ENCODE measurements at places on chromosomes 2 and 18.

GRCh38 chr2:241931976-241932898 lies 62.7 kb downstream of the RTP5 start:
- no peak for DNase-seq

- DNase-seq = no peak
These were observed 7.0 kb upstream of the SP9 start for GRCh38 chr2:174327841-174328113.

DNA sequence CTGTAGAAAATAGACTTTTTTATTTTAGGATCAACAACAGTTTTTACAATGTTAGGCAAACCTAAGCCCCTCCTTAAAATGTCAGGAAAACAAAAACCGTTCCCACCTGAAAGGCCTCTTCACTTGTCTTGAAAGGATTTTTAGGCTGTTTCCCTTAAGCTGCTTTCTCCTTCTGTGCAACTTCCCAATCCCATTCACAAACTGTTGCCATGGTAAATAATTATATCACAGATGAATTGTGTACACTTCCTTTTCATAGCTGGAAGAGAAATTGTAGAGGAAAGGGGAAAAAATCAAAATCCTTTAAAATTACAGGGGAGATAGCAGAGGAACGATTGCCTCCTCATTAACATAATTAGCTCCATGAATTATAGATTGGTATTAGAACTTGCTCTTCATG lies 1488.0 kb upstream of the CELF4 start:
- no peak for DNase-seq

DNA sequence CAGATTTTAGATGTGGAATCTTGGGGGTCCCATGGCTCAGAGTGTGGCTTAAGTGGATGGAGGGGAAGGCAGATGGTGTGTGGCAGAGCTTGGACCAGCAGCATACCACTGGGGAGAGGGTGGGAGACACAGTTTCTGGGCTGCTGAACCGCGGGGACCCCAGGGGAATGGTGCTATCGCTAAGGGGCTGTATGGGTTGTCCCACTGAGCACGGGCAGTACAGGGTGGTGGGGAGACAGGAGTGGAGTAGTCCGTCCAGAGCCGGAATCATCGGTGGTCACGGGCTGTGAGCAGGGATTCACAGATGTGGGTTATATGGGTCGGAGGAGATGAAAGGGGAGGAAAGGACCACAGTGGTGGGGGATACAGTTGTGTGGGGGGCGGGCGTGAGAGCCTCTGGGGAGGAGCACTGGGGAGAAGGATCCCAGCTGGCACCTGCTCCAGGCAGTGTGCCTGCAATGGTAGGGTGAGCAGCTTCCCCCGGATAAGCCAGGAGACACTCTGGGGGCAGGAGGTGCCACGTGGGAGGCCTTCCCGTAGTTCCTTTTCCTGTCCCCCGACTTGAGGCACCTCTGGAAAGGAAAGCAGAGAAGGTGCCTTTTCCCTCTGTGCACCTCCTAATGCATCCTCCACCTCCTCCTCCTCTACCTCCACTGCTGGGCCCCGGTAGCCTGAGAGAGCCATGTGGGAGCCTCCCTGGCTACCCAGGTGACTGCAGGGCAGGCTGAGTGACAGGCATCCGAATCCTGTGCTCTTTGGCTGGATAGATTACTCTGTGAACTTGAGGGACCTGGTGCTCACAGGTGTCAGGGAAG lies 24.9 kb downstream of the IGFBP5 start:
- no peak for DNase-seq

DNA sequence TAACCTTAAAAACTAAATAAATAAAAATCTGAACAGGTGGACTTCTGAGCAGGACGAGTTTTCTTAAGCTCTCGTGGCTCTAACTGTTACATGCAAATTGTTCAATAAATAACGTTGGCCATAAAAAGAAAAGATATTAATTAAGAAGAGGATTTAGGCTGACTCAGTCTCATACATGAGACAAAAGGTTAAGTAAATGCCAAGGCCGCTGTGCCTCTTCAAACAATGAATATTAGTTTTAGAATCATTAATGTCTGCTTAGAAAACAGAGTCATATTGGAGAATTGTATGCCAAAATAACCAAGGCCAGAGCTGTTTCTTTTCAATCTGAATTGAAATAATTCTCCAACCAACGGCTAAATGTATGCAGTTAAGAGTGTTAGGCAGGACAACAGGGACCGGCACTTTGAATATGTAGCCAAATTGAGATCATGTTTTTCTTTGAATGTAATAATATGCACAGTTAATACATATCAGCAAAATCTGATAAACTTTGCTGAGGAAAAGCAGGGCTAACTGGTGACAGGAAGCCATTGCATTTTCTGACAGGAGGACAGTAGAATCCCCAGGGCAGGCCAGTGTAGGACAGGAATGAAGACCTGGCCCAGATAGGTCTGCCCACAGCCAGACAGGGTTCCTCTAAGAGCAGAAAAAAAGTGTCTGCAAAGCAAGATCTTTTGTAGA lies 1041.4 kb upstream of the FANCL start:
- no peak for DNase-seq

DNA sequence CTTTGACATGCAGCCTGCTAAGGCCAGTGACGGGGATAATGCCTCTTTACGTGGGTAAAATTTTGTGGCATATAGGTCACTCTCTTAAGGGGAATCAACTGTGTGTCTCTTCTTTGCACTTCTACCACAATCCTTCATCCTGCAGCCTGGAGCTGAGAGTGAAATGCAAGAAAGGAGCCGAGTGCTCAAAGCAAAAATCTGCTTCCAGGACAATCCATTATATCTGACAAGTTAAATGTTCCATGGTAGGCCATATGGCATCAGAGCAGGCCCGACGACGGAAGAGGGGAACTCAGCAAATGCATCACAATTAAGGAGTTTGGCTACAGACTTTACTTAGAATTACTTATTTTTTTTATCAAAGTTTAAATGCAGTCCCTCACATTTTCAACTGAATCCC lies 171.2 kb downstream of the TCF4 start:
- no peak for DNase-seq

DNA sequence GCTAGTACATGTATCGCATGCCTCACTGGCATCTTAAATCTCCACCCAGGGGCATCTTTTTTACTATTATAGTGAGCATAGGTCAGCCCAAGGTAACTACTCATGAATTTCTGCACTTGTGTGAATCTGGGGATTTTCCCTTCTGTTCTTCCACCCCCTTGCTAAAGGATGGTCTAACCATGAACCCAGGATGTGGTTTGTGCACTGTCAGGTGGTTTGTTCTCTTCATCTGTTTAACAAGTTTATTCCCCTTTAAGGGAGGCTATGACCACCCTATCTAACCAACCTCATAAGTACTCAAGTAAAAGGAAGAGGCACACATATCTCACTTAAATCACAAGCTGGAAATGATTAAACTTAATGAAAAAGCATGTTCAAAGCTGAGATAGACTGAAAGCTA lies 243.0 kb downstream of the RPRM start:
- DNase-seq = no peak

- DNase-seq = no peak
These were observed 52.7 kb upstream of the EML4 start for GRCh38 chr2:42116195-42117181.

- DNase-seq = no peak
These were observed 375.2 kb downstream of the TRIB2 start for GRCh38 chr2:13091861-13092378.

DNA sequence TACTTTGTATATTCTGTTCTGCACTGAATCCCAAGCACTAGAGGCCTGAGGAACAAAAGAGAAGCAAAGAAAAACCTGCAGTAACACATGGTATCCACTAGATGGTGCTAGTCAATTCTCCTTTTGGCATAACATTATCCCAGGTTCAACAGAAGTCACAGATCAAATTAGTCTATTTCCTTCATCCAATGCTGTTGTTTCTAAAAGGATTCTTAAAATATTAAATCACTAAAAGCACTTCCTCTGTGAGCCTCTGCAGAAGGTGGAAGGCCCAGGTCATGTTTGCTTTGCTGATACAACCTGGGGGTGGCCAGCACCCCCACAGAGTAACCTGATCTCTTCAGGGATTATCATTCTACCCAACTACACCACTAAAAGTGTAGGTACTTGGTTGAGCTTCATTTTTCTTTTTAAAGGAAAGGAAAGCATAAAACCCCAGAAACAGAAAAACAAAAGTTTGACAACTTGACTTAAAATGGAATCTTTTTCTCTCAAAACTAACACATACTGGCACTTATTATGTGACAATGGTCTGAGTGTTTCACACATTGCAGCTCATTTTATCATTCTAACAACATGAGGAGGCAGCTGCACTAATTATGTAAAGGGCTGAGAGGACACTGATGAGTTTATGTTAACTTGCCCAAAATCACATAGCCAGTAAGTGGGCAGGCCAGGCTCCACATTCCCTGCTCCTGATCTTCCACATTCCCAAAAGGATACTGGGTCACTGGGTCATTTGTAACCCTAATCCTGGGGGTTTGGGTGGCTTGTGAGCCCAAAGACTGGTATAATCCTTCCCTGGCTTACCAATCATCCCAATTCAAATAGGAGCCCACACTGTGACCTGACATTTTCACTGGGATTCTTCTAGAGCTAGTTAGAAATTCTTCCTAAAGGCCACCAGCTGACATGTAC lies 66.8 kb upstream of the DNER start:
- peak; percentile 49 for DNase-seq

DNA sequence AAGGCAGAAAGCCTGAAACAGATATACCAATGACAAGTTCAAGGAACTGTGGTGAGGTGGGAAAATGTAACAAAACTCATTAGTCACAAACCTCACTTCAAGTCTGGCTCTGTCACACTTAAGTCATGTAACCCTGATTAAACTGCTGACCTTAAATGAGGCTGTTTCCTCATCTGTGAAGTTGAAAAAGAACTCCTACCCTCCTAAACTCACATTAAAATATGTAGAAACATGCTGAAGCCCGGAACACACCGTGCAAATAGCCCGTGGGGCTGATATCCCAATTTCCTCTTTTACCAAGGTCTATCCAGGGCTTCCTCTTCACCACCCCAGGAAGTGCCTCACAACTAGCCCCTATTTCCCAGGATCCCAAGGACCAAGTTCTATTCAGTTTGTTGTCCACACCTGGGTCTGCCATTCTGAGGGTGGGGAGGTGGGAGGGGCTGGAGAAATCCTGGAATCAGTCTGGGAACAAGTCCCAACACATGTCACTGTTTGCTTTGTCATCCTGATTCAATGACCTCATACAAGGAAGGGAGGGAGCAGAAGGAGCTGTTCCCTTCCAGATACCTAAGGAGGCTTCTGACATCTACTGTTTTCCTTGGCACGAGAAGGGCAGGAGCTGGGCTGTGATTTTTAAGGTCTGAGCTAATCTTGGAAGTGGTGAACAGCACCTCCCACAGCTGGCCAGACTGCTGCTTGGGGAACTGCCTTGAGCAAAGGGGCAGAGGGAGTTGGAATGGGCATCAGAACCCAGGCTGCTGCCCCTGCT lies 42.3 kb downstream of the SLC4A1AP start:
- no peak for DNase-seq

DNA sequence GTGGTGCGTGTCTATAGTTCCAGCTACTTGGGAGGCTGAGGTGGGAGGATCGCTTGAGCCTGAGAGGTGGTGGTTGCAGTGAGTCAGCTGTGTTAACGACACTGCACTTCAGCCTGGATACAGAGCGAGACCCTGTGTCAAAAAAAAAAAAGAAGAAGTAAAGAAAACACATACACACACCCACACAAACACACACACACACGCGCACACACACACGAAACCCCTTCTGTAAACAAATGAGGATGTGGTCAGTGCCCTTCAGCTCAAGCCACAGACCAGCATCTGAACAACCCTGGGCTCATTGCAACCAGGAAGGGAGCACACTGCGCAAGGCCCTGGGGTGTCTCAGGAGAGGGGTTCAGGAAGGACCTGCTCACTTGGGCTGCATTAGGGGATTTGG lies 47.9 kb upstream of the KCNF1 start:
- no peak for DNase-seq

GRCh38 chr2:38121481-38121880 lies 45.5 kb upstream of the CYP1B1 start:
- DNase-seq = no peak

GRCh38 chr2:25441353-25441752 lies 99.6 kb upstream of the DNMT3A start:
- no peak for DNase-seq

Data from naive thymus-derived CD4-positive, alpha-beta T cell (primary cell).